Activated naive CD4-positive, alpha-beta T cell treated with anti-CD3 and anti-CD28 coated beads for 36 hours (primary cell): ENCODE measurements at places on chromosomes 11 and 22. TPM values are rescaled to one million over a fixed set of nuclear protein-coding genes. Genes with fewer than 3 reads are reported as not detected.

GRCh38 chr11:119406005-119406404, 17.0 kb downstream of the THY1 start:
- no peak overlapping the region for H3K27ac ChIP-seq
- no peak for DNase-seq
- H3K4me1 ChIP-seq, result no peaks in the 10 kb centered on the region
- H3K4me3 ChIP-seq, result no peak overlapping the region

DNA sequence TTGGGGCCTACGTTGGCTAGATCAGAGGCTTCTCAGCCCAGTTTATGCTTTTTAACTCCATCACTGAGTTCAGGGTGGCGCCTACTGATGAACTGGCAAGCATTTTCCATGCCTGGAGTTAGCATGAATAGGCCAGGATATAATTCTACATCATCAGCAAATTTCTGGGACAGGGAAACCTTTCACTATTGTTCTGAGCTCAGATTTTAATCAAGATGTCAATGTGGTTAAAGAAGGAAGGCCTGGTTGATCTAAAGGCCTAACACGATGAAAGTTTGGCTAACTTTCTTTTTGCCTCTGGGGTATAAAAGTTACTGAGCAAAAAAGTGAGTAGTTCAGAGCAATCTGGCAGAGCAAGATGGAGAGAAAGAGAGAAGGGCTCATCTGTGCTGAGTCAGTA, 21.7 kb upstream of the IFITM3 start:
- H3K27ac ChIP-seq, result no peak overlapping the region
- H3K27me3 ChIP-seq, result no peaks in the 10 kb centered on the region
- peaks cover 18% of the 10 kb centered on the region for H3K4me1 ChIP-seq
- no peak overlapping the region for H3K4me3 ChIP-seq

Gene PARVA
- 0.22 TPM for total RNA-seq

Gene KIF18A
- 34.7 TPM for total RNA-seq

GRCh38 chr11:17314904-17315426, 36.6 kb upstream of the NCR3LG1 start:
- DNase-seq, result no peak
- H3K36me3 ChIP-seq, result peaks cover 24% of the 10 kb centered on the region
- no peaks in the 10 kb centered on the region for H3K27me3 ChIP-seq
- no peak overlapping the region for H3K4me3 ChIP-seq
- H3K4me1 ChIP-seq, result no peaks in the 10 kb centered on the region

DNA sequence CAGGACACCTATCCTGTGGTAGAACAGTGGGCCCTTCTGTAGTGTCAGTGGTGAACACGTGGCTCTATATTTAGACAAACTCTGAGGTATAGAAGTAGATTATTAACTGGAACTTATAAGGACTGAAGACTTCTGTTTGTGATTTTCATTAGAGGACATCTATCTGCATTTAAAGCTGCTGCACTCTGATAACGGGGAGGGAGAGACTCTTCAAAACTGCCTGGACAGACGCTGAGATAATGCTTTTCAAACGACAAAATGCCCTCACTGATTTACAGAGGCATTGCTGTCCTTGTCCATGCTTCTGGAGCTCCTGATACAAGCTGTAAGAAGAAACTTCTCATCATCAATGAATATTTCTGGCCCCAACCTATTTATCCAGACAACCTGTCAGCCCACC, 425.2 kb downstream of the OPCML start:
- DNase-seq, result no peak
- H3K4me3 ChIP-seq, result no peak overlapping the region

DNA sequence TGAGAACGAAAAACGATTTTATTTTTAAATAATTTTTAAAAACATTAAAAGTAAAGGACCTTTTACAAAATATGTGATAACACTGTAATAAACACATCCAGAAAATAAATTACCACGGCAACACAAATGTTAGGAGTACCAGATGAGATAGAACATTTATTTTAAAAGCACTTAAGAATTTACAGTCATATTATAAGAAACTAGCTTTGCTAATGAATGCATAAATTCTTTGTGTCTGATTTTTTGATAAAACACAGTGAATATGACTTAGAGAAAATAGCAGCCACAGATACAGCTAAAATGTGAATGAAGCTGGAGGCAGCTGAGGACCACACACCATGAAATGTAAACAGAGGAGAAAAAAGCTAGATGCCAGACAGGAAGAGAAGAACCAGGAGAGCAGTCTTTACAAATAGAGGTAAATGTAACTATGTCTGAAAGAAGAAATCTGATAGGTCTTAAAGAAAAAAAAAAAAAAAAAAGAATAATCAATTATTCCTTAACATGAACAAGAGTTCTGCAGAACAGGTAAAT, 14.6 kb downstream of the CCDC34 start:
- no peak for DNase-seq
- H3K27ac ChIP-seq, result no peak overlapping the region
- no peaks in the 10 kb centered on the region for H3K27me3 ChIP-seq
- H3K36me3 ChIP-seq, result peaks cover 13% of the 10 kb centered on the region

Gene PLAAT2
- total RNA-seq, result not detected

- no peak overlapping the region for H3K27ac ChIP-seq
- H3K4me3 ChIP-seq, result no peak overlapping the region
- no peak for DNase-seq
- H3K36me3 ChIP-seq, result peaks cover 4% of the 10 kb centered on the region
- no peaks in the 10 kb centered on the region for H3K4me1 ChIP-seq
- peaks cover 5% of the 10 kb centered on the region for H3K27me3 ChIP-seq
Measured at GRCh38 chr11:64013141-64013896, 22.4 kb upstream of the FLRT1 start.

Gene OR51E2
- total RNA-seq, result not detected

DNA sequence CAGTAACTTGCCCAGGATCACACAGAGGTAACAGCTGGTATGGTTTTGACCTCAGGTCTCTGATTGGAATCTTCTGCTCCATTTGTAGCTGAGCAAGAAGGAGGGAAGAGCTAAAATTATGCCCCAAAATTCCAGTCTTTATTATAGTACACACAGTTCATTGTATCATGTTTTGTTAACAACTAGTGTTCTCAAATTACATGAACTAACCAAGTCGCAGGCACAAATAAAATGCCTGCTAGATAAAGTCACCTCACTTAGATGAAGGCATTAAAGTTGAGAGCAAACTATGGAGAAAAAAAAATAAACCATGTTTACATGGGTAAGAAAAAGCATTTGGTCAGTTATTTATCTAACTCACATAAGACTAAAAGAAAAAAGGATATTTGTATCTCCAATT, 58.8 kb downstream of the PDGFD start:
- DNase-seq, result no peak
- no peak overlapping the region for H3K4me3 ChIP-seq
- H3K27ac ChIP-seq, result no peak overlapping the region
- no peaks in the 10 kb centered on the region for H3K4me1 ChIP-seq

Gene SCGB1D2
- not detected for total RNA-seq

Gene APOA4
- not detected for total RNA-seq

DNA sequence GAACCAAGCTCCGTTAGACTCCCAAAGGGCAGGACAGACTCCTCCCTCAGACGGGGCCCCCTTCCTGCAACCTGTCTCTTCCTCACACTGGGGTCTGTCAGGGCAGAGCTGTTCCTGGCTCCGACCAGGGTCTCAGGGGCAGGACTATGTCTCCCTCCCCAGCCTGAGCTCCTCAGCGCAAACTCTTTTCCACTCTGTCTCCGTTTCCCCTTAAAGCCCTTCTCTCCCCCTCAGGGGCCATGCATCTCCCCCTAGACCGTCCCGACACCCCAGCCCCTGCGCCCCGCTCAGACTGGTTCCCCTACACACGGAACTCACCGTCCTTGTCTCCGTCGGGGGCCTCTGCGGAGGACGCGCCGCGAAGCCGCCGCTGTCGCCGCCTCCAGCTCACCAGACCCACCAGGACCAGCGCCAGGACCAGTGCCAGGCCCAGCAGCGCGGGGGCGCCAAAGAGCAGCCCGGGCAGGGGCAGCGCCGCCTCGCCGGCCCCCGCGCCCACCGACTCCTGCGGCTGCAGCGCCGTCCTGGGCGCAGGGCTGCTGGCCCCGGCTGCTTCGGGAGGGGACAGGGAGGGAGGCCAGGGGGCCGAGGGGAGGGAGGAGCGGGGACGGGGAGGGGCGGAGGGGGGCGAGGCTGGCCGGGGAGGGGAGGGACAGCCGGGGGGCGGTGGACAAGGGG, 684 bp downstream of the TNFRSF13C start:
- peak overlapping the region; percentile 63 for H3K4me3 ChIP-seq
- H3K36me3 ChIP-seq, result peaks cover 3% of the 10 kb centered on the region
- H3K4me1 ChIP-seq, result peaks cover 28% of the 10 kb centered on the region
- DNase-seq, result peak; percentile 80
- H3K27me3 ChIP-seq, result peaks cover 6% of the 10 kb centered on the region
- no peak overlapping the region for H3K27ac ChIP-seq

Gene C11orf98
- total RNA-seq, result 73.5 TPM

- H3K36me3 ChIP-seq, result no peaks in the 10 kb centered on the region
- H3K4me3 ChIP-seq, result no peak overlapping the region
- peak; percentile 28 for DNase-seq
- H3K27ac ChIP-seq, result no peak overlapping the region
- H3K27me3 ChIP-seq, result no peaks in the 10 kb centered on the region
- no peaks in the 10 kb centered on the region for H3K4me1 ChIP-seq
Measured at GRCh38 chr11:102666331-102666957, 39.1 kb downstream of the MMP27 start.

DNA sequence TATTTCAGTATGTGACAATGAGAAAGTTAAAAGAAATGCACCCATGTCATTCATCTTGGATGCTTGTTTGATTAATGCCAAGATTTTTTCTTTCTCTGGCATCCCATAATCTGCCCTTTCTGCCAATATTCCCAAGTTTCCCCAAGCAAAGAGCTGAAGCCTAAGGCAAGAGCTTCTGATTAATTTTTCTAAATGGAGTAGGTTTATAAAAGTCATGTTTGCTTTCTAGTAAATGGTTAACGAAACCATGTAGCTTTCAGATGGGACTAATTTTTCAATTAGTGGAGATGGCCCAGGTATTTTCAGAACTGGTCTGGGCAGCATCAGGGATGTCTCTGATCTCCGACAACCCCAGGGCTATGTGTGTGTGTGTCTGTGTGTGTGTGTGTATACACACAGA, 55.3 kb downstream of the LRRC4C start:
- no peaks in the 10 kb centered on the region for H3K4me1 ChIP-seq
- no peaks in the 10 kb centered on the region for H3K36me3 ChIP-seq
- no peak for DNase-seq

GRCh38 chr11:117658809-117659208, 138.2 kb downstream of the DSCAML1 start:
- H3K27me3 ChIP-seq, result peaks cover 2% of the 10 kb centered on the region
- no peak overlapping the region for H3K27ac ChIP-seq

Gene MS4A7
- total RNA-seq, result not detected

DNA sequence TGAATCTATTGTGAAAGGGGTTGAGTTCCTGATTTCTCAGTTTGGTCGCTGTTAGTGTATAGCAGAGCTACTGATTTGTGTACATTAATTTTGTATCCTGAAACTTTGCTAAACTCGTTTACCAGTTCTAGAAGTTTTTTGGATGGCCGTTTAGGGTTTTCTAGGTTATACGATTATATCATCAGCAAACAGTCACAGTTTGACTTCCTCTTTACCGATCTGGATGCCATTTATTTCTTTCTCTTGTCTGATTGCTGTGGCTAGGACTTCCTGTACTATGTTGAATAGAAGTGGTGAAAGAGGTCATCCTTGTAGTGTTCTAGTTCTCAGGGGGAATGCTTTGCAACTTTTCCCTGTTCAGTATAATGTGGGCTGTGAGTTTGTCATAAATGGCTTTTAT, 24.6 kb upstream of the OOSP4B start:
- H3K4me1 ChIP-seq, result no peaks in the 10 kb centered on the region
- H3K27me3 ChIP-seq, result peaks cover 10% of the 10 kb centered on the region
- no peak for DNase-seq
- no peak overlapping the region for H3K27ac ChIP-seq
- no peak overlapping the region for H3K4me3 ChIP-seq
- H3K36me3 ChIP-seq, result no peaks in the 10 kb centered on the region

DNA sequence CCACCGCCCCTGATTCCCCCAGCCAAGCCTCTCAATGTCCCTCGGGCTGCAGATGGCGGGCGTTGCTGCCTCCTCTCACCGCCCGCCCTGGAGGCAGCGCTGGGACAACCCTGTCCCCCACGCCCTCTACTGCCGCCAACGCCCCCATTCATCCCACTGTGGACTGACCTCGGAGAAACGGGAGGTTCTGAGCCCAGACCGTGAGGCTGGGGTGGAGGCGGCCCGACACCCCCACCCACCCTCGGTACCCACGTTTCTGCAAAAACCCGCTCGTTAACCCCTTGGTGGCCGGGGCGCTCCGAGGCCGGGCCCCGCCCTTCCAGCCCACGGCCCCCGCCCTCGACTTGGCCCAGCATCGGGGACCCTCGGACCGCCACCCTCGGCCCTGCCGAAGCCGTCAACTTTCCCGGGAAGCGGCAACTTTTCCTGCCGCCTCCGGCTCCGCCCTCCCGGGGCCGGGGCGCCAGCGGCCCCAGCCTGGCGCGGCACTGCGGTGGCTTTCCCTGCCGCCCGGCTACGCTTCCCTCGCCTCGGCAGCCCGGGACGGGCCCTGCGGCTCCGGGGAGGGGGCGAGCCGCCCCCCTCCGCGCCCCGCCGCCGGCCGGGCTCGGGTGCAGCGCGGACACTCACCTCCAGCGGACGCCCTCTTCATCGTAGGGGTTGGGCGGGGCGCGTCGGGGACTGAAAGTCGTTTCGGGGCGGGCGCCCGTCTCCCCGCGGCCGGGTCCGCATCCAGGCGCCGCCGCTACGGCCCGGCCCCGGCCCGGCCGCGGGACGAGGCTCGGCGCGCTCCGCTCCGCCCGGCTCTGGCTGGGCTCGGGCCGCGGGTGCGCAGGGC, 458 bp downstream of the RTN4R start:
- no peaks in the 10 kb centered on the region for H3K27me3 ChIP-seq
- no peak overlapping the region for H3K27ac ChIP-seq
- H3K36me3 ChIP-seq, result no peaks in the 10 kb centered on the region
- peak overlapping the region; percentile 36 for H3K4me3 ChIP-seq

DNA sequence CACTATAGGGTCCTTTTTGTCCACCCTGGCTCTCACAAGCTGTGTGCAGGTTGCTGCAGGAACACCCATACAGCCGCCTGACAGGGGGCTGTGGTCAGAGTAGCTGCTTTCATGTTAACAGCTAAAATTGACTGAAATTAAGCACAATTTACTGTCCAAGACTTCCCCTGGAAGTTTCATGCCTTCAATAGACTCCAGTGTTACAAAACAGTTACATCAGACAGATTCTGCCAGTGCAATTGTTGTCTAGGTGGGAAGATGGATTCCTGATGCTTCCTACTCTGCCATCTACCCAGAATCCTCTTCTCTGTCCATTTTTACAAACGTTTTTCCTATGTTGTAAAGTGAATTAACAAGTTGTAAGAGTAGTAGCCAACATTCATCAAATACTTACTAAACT, 5.3 kb upstream of the TSKU start:
- peaks cover 18% of the 10 kb centered on the region for H3K27me3 ChIP-seq
- no peak overlapping the region for H3K4me3 ChIP-seq
- DNase-seq, result no peak
- H3K4me1 ChIP-seq, result peaks cover 5% of the 10 kb centered on the region
- H3K36me3 ChIP-seq, result peaks cover 6% of the 10 kb centered on the region

GRCh38 chr22:30245985-30246813, at the start of gene LIF:
LIF (minus strand) TSS chr22:30246759; CDS start chr22:30246695, 64 bp downstream.
- no peaks in the 10 kb centered on the region for H3K27me3 ChIP-seq
- peaks cover 46% of the 10 kb centered on the region for H3K36me3 ChIP-seq
- H3K27ac ChIP-seq, result peak within 1 kb of the TSS; percentile 99

Gene B4GALNT4
- total RNA-seq, result 4.1 TPM
